ENCODE measurements at places on chromosomes 1 and 21.

GRCh38 chr1:246512635-246513034 is 5.6 kb upstream of the SMYD3 start:
- no peak for DNase-seq

- no peak for DNase-seq
These were observed 69.2 kb downstream of the ROR1 start for GRCh38 chr1:63843010-63843409.

- DNase-seq: no peak
These were observed 48.6 kb downstream of the PTPRC start for GRCh38 chr1:198687429-198687828.

GRCh38 chr1:76510672-76511557 is 356.4 kb upstream of the ST6GALNAC5 start:
- no peak for DNase-seq

- DNase-seq: peak; percentile 49
These were observed 2.3 kb upstream of the TIAM1 start for GRCh38 chr21:31346256-31346821.

GRCh38 chr1:36567601-36568341 is 85.1 kb upstream of the CSF3R start:
- DNase-seq: no peak

- no peak for DNase-seq
These were observed 20.2 kb upstream of the PKP1 start for GRCh38 chr1:201262963-201263608.

- DNase-seq: no peak
These were observed 24.7 kb upstream of the SLC44A3 start for GRCh38 chr1:94795434-94795833.

Data from activated CD4-positive, alpha-beta T cell treated with anti-CD3 and anti-CD28 coated beads, Interleukin-2, Interleukin-4, amounts not matched to agents 100 ng/mL and 50 ng/mL, durations not matched to agents 16 hours and 8 hours (primary cell).